ENCODE measurements at places on chromosomes 11 and 22.

DNA sequence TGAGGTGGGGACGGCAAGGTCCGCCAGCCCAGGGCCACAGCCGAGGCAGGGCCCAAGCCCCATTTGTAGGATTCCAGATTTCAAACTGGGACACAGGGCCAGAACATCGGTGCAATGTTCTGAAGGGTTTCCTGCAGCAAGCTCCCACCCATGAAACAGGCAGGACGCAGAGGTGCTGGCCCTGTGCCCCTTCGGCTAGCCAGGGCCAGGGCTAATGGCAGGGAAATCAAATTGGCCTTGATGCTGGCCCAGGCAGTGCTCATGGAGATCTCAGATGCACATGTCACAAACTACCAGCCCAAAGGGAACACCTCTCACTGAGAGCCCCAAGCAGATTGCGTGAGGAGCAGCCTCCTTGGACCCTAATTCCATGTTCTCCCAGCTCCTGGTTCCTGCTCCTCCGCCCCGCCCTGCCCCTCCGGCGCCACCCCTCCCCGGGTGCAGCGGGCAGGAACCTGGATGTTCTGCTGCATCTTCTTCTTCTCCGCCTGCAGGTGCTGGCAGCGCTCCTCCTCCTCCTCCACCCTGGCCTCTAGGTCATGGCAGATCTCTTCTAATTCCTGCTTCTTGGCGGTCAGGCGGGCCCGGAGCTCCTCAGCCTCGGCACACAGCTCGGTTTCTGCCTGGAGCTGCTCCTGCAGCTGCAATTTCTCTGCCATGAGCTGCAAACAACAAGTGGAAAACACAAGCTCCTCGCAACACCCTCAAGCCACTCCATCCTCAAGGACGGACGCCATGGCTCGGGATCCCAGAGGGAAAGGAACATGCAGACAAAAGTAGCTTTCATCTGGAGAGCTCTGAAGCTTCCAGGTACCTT, 47.7 kb downstream of the APOL1 start:
- DNase-seq = no peak

DNA sequence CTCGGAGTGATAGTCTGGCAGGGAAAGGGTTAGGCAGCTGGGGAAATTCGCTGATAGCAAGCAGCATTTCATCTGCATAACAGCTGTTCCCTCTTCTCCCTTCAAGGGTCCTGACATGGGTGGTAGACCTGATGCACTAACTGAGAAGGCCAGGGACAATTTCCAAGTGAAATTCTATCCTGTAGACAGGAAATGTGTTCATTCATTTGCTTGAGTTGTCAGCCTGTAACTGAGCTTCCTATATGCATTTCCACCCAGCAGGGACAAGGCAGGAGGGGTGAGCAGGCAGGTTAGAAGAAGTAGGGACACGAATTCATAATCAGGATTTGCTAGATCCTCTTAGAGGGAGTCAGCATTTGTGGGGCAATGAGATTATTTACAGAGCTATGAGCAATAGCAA, 154.3 kb upstream of the NCAM1 start:
- DNase-seq = no peak

DNA sequence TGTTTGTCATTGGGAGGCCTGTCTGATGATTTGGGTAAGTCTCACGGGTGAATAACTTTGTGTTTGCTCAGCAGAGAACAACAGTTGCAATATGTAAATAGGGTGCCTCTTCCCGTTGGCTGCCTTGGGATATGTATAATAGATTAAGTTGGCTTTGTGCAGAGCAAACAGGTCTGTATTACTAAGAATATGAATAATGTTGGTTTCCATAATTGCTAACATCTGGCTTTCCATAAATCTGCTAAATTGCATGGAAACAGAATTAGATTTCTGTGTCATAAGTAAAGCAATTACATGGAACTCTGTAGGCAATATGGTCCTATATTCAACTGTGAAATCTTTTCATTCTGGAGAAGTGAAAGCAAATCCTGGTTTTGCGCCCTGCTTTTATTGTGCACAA, 636.0 kb upstream of the ANO5 start:
- DNase-seq = no peak

GRCh38 chr11:61353131-61354067, 8.3 kb downstream of the CYB561A3 start:
- peak; percentile 27 for DNase-seq

- no peak for DNase-seq
These were observed 16.2 kb downstream of the GRAMD4 start for GRCh38 chr22:46636221-46637002.

- DNase-seq = peak; percentile 18
These were observed 55.6 kb upstream of the CSNK2A3 start for GRCh38 chr11:11408436-11409221.

- peak; percentile 67 for DNase-seq
These were observed 737 bp downstream of the BCL2L13 start for GRCh38 chr22:17639247-17639741.

GRCh38 chr11:29317694-29318093, 699.1 kb downstream of the KCNA4 start:
- DNase-seq = no peak

DNA sequence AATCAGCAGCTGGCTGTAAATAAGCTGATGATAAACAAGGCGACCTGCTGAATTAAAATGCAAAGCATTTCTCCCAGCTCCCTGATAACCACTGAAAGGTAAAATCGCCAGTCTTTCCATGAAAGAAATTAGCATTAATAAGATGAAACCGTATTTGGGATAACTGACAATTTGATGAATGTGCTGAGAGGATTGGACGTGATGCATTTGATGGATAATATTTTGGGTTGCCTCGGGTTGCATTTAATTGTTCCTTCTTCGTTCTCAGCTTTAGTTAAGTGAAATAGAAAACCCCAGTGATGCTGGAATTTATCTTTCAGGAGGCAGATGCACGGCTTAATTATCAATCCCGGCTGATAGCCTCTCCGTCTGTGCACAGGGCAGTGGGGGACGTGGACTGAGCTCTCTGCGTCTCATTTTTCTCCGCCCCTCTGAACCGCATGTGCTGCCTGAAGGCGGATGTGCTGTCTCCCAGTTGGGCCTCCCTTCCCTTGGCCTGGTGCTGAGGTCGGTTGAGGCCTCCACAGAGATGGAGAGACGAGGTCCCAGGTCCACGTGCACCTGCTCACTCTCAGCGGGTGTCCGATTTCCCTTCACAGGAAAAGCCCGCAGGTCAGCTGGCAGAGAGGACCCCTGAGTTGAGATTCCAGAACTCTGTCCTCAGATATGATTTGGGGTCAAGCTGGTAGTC, 846.2 kb downstream of the BRD1 start:
- no peak for DNase-seq

DNA sequence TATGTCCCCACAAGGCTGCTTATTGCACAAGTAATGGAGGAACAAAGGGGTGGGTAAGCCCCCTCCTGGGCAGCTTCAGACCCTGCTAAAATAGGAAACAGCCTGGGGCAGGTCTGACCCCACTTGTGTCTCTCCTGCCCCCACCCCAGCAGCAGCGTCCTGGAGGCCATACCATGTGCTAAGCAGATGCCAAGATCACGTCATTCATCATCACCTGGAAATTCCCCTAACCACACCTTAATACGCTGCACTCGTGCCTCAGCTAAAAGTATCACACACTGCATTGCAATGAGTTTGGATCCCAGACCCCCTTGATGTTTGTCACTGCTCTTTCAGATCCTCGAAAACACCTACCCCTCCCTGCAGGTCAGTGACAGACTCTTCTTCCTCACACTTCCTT, 27.8 kb upstream of the GGTLC2 start:
- no peak for DNase-seq

GRCh38 chr11:1494650-1495049, 8.1 kb upstream of the MOB2 start:
- DNase-seq = no peak

GRCh38 chr11:74035264-74035663, 26.4 kb upstream of the UCP3 start:
- DNase-seq = no peak

GRCh38 chr11:75700940-75701339, 16.7 kb upstream of the MOGAT2 start:
- no peak for DNase-seq

- no peak for DNase-seq
These were observed 63.2 kb upstream of the EED start for GRCh38 chr11:86181379-86181778.

DNA sequence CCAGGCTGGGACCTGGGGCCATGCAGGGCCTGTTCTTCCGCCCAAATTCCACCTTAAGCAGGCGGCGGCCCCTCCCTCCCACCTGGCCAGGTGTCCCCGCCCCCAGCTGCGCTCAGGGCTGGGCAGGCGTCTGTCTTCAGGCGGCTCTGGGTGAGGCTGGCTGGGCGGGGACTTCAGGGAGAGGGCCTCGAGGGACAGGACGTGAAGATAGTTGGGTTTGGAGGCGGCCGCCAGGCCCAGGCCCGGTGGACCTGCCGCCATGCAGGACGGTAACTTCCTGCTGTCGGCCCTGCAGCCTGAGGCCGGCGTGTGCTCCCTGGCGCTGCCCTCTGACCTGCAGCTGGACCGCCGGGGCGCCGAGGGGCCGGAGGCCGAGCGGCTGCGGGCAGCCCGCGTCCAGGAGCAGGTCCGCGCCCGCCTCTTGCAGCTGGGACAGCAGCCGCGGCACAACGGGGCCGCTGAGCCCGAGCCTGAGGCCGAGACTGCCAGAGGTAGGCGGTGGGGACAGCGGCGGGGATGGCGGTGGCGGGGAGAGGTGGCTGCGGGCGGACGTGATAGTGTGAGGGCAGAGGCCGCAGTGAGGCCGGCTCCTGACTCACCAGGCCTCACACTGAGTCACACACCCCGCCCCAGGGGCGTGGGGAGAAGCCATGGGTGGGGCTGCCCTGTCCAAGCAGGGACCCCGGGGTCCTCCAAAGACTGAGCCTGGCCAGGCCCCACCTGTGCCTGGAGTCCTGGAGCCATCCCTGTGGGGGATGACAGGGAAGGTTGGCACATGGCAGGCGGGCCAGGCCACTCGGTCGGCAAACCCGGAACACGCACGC, at the start of gene PKP3:
TSS of gene PKP3 (plus strand) at position 176 of the 824 bp plus-strand sequence. CDS start at position 260, 84 bp downstream.
- no peak for DNase-seq

- DNase-seq = no peak
These were observed 17.6 kb downstream of the PLA2G6 start for GRCh38 chr22:38163844-38164550.

GRCh38 chr11:44525473-44526252, 39.8 kb upstream of the CD82 start:
- DNase-seq = no peak

GRCh38 chr11:12727563-12728211, 53.5 kb downstream of the TEAD1 start:
- no peak for DNase-seq

GRCh38 chr22:44045145-44045544, 21.0 kb downstream of the PARVB start:
- DNase-seq = no peak

DNA sequence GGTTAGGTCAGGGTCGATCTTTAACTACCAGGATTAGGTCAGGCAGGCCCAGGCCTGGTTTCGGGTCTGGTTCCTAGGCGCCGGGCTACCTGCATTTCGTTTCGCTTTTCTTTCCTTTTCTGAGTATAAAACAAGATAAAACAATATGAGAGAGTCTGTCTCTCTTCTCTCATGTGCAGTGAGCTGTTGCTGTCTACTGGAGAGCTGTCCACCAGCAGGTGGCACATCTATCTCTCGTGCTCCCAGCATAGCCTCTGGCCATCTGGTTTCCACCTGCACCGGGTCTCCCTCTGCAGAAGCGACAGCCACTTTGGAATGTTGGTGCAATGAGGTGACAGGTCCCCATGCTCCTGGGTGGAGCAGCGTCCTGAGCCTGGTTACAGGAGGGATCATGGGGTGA, 27.6 kb downstream of the RIBC2 start:
- no peak for DNase-seq

- DNase-seq = no peak
These were observed 2.0 kb downstream of the OR52W1 start for GRCh38 chr11:6200975-6201374.

DNA sequence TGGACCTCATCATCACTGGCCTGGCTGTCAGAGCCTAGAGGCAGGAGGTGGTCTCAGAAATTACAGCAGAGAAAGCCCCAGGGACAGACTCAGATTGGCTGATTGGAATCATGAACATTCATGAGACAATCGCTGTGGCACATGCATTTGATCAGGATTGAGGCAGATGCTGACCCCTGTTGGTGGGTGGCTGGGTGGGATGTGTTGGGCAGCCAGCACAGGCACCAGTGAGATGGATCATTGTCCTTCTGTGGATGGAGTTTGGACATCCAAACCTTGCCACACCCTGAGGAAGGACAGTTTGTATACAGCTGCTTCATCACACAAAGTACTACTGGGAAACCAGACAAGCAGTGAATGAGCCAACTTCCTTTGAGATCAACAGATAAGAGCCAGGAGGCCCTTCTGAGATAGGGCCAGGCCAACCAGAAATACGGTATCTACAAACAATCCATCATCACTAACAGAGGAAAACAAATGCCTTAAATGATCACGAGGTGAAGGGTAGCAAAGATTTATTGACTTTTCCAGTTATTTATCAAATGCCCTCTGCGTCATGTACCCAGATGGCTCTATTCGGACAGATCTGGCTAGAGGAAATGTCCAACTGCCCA, 17.3 kb downstream of the COMMD9 start:
- no peak for DNase-seq

DNA sequence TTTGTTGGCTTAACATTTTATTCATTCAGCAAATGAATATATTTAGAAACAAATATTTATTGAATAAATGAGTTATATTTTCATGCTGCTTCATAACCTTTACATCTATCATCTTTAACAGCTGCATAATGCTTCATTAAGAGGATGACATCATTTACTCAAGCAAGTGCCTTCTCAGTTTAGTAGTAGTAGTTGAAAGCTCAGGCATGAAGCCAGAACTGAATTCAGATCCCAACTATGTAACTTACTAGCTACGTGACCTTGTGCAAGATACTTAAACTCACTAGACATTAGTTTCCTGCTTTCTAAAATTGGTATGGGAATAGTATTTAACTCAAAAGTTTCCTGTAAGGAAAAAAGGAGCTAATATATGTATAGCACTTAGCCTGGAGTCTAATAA, 90.3 kb downstream of the TMPRSS5 start:
- DNase-seq = no peak

DNA sequence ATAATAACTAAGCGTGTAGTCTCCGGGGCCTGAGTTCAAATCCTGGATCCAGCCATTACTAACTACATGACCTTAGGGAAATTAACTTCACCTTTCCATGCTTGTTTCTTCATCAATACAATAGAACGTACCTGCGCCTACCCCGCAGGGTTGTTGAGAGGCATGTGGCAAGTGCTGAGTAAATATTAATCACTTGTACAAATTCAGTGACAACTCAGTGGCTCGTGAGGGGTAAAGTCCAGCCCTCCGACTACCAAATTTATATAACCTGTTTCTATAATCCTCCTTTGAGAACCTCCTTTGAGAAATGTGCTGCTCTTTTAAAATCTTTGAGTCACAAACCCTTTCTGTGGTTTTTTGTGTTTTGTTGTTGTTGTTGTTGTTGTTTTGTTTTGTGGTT, 49.8 kb downstream of the FEZ1 start:
- no peak for DNase-seq

Measured in hematopoietic multipotent progenitor cell treated with erythropoietin and hydrocortisone succinate and interleukin-3 and kit ligand, for 15 days (in vitro differentiated cells).